ENCODE measurements at places on chromosomes 2 and 18. TPM values are rescaled to one million over a fixed set of nuclear protein-coding genes. Genes with fewer than 3 reads are reported as not detected.

GRCh38 chr2:36338124-36338826 lies 17.3 kb upstream of the CRIM1 start:
- H3K4me1 ChIP-seq = no peaks in the 10 kb centered on the region
- no peaks in the 10 kb centered on the region for H3K27me3 ChIP-seq
- no peaks in the 10 kb centered on the region for H3K36me3 ChIP-seq

DNA sequence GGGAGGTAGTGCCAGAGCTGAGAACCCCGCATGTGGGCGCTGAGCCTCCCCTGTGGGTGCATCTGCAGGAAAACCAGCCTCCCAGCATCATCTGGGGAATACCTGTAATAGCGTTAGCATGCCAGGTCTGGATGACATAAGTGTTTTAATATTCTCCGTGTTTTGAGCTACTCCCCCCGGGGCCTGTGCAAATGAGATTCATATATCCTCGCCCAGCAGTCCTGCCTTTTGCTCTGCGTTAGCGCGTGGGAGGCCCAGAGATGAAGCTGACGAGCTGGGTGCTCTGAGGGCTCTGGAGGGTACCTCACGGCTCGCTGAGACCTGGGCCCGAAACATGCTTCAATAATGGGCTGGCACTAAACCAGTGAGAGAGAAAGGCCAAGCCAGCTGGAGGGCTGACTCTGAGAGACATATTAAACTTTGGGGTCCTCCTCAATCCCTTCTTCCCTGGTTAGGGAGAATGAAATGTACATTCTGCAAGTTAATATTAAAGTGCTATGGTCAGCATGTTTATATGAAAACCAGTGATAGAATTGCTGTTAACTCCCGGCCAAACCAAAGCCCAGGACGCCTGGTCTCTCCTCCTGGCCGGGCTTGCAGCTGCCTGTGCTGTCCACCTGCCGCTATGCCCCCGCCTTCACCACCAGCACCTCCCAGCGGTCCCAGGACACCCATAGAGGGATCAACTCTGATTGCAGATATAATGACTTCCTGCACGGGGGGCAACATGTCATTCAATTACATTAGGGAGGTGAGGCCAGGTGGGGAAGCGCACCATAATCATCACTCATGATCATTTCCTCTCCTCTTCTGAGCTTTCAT lies 77.0 kb downstream of the EDAR start:
- no peaks in the 10 kb centered on the region for H3K27me3 ChIP-seq
- H3K27ac ChIP-seq = no peak overlapping the region
- H3K4me3 ChIP-seq = no peak overlapping the region
- H3K36me3 ChIP-seq = no peaks in the 10 kb centered on the region
- peaks cover 15% of the 10 kb centered on the region for H3K4me1 ChIP-seq

DNA sequence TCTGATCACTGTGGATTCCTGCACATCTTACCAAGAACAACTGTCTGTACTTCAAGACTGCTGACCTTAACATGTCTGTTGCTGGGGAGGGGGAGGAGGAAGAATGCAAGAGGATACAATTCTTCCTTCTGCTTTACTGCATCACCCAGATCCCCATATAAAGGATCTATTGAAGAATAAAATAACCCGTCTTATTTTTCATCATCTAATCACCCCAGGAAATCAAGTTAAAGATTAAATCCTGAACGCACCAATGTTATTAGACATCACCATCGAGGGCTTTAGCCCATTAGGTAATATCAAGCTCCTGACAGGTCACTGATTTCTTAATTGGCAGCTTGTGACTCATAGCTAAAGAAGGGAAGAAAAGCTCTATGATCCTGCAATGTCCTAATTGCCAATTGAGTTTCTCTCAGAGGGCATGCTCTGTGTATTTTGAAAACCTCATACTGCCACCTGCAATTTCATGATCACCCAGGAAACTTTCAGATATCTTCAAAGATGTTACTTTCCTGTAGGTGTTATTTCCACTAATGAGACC lies 75.4 kb upstream of the KCNE4 start:
- H3K36me3 ChIP-seq = no peaks in the 10 kb centered on the region
- H3K27ac ChIP-seq = no peak overlapping the region
- no peaks in the 10 kb centered on the region for H3K4me1 ChIP-seq
- DNase-seq = no peak
- H3K27me3 ChIP-seq = no peaks in the 10 kb centered on the region

- no peaks in the 10 kb centered on the region for H3K27me3 ChIP-seq
- no peak overlapping the region for H3K4me3 ChIP-seq
- no peaks in the 10 kb centered on the region for H3K36me3 ChIP-seq
- no peak overlapping the region for H3K27ac ChIP-seq
- peaks cover 11% of the 10 kb centered on the region for H3K4me1 ChIP-seq
These were observed 2.1 kb upstream of the GALNT3 start for GRCh38 chr2:165796129-165796528.

GRCh38 chr2:65602603-65603235 lies 170.3 kb upstream of the SPRED2 start:
- H3K36me3 ChIP-seq = no peaks in the 10 kb centered on the region
- H3K27ac ChIP-seq = no peak overlapping the region
- H3K4me3 ChIP-seq = no peak overlapping the region
- no peaks in the 10 kb centered on the region for H3K27me3 ChIP-seq

DNA sequence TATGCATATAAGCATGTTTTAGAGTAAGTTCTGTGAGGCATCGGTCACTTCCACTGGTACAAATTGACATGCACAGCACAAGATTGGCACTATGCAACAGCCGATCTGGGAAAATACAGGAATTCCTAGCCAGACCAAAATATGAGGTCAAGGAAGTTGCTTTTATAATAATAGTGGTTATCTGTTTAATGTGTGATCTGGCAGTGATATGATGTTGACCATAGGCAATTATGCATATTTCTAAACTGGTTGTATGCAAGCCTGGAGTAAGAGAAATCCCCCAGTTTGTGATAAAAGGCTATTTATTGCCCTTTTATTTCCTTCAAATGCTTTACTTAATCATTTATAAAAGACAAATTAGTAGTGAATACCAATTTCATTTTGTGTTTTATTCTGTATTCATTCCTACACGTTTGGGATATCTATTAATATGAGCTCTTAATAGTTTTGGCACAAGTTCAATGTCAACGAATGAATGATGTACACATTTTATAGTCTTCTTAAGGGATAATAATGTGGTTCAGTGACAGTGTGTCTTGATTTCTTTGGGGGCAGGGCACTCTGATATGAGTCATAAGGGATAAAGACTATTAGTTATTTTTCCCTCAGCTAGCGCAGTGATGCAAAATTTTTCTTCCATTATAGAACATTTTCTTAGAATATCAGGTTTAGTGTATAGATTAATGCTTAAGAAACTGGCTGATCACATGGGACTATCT lies 34.7 kb upstream of the ZEB2 start:
- DNase-seq = no peak
- no peak overlapping the region for H3K27ac ChIP-seq
- H3K27me3 ChIP-seq = no peaks in the 10 kb centered on the region
- H3K36me3 ChIP-seq = no peaks in the 10 kb centered on the region

DNA sequence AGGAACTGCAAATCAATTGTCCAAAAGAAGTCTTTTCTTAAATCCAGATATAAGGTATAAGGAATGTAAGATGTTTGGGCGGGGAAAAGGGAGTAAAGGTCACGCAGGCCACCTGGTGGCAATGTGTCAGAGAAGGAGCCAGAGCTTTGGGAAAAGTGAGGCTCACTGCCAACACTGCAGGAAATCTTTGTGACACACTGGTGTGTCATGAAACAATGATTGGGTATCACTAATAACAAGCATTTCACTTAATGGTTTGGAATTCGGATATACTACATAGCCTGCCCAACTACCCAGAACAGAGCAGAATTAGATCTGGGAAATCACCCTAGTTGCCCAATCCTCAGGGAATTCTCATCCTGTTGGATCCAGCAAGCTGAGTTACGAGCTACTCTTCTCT lies 61.0 kb downstream of the RBMS1 start:
- no peaks in the 10 kb centered on the region for H3K4me1 ChIP-seq
- no peak overlapping the region for H3K27ac ChIP-seq
- DNase-seq = no peak
- H3K36me3 ChIP-seq = no peaks in the 10 kb centered on the region
- peaks cover 3% of the 10 kb centered on the region for H3K27me3 ChIP-seq
- H3K4me3 ChIP-seq = no peak overlapping the region

DNA sequence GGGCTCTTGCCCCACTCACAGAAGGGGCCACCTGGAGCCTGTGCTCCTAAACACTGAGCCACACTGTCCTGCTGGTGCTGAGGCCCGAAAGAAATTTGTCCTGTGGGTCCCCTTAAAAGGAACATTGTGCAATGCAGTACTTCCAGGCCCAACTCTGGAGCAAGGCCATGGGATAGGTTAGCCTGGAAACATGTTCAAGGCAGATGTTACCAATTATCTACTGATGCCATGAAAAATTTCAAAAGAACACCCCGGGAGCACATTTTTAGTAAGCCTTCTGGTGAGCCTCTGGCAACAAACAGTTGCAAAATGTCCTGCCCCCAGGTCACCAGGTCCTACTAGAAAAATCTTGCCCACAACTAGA lies 12.3 kb upstream of the PTMA start:
- no peaks in the 10 kb centered on the region for H3K36me3 ChIP-seq
- no peak overlapping the region for H3K27ac ChIP-seq
- no peak for DNase-seq
- H3K4me1 ChIP-seq = no peaks in the 10 kb centered on the region

GRCh38 chr2:129741623-129742022 lies 237.8 kb upstream of the RAB6C start:
- no peak overlapping the region for H3K4me3 ChIP-seq
- H3K4me1 ChIP-seq = no peaks in the 10 kb centered on the region
- H3K27me3 ChIP-seq = no peaks in the 10 kb centered on the region
- H3K27ac ChIP-seq = no peak overlapping the region
- no peaks in the 10 kb centered on the region for H3K36me3 ChIP-seq
- DNase-seq = no peak

DNA sequence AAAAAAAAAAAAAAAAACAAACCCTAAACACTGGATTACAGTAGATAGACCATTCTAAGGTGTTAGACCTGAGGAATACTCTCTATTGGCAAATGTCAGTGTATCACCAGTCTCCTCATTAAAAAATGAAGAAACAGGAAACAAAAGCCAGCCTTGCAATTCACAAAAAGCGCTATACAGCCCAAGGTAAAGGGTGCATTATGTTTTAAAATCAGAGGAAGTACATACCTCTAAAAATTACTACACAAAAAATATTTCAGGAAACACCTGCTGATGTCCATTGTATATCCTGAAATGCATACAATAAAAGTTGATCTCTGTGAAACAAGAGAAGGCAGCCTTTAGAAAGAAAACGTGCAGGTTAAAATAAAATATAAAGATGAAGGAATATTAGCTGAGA lies 54.9 kb upstream of the TSPYL6 start:
- DNase-seq = no peak
- H3K27me3 ChIP-seq = no peaks in the 10 kb centered on the region
- no peaks in the 10 kb centered on the region for H3K36me3 ChIP-seq
- H3K4me1 ChIP-seq = no peaks in the 10 kb centered on the region

DNA sequence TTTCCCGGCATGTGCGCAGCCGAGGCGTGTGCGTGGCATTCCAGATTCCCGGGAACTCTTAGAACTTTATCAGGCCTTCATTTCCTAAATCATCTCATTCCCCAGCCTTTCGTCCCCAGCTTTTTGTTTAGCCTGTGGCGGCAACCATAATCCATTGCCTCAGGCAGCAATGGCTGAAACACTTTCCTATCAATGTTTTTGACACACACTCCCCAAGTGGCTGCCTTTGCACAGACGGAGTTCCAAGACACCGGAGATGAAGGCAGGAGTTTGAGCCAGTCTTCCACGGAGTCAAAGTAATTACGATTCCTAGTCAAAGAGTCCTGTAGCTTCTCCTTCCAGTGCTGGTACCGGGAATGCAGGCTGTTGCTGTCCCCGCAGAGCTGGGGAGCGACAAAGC lies 64.8 kb downstream of the KCNG2 start:
- no peaks in the 10 kb centered on the region for H3K27me3 ChIP-seq
- no peaks in the 10 kb centered on the region for H3K4me1 ChIP-seq
- no peak overlapping the region for H3K4me3 ChIP-seq

- no peaks in the 10 kb centered on the region for H3K4me1 ChIP-seq
- no peak for DNase-seq
- no peaks in the 10 kb centered on the region for H3K36me3 ChIP-seq
- no peaks in the 10 kb centered on the region for H3K27me3 ChIP-seq
These were observed 725.6 kb upstream of the ID2 start for GRCh38 chr2:7956126-7956689.

DNA sequence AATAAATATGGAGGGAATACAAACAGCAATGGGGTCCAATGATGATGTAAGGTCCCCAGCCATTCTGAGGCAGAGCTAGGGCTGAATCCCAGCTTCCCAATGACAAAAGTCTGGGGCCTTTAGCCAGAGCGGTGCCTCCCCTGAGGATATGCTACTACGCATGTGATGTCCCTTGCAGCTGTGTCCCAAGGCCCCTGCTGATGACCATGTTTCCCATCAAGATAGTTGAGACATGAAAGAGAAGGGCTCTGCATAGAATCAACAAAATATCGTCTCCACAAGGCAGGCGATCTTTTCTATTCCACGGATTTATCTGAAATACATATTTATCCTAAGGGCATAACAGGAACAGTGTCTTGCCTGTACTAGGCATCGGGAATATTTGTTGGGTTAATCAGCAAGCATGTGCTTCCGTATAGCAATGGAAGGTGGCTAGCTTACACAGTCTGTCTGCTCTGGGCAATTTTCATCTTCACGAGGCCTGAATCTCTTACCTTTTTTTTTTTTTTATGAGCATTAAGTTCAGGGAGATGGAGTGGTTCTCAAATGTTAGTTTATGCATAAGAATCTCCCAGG lies 284.6 kb downstream of the CNTNAP5 start:
- H3K4me1 ChIP-seq = peaks cover 77% of the 10 kb centered on the region
- H3K27me3 ChIP-seq = no peaks in the 10 kb centered on the region

DNA sequence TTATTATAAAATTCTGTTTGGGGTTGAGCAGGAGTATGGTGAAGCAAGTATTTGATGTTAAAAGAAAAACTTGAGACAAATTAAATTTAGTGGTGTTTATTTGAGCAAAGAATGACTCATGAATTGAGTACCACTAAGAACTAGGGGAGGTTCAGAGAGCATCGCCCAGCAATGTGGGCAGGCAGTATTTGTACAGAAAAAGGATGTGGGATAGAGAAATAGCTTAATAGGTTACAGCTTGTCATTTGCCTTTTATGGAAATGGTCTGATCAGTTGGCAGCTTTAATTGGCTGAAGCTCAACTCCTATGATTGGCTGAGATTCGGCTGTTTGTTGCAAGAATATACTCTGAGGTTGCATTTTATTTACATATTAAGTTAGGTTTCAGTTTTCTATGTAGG lies 68.2 kb downstream of the LRATD1 start:
- H3K36me3 ChIP-seq = no peaks in the 10 kb centered on the region
- no peaks in the 10 kb centered on the region for H3K4me1 ChIP-seq
- no peaks in the 10 kb centered on the region for H3K27me3 ChIP-seq
- no peak for DNase-seq

- no peaks in the 10 kb centered on the region for H3K27me3 ChIP-seq
- no peak overlapping the region for H3K27ac ChIP-seq
- DNase-seq = no peak
These were observed 91.6 kb downstream of the INO80D start for GRCh38 chr2:205994344-205994743.

The RMND5A gene
- total RNA-seq = 176 TPM

The MOGAT1 gene
- total RNA-seq = not detected

The COLEC12 gene
- not detected for total RNA-seq

The PHLPP1 gene
- 5.1 TPM for total RNA-seq

The TTN gene
- total RNA-seq = under 0.01 TPM

Data from Karpas-422 (cell line).